Esophagus muscularis mucosa (tissue), 4 donors: ENCODE measurements at places on chromosomes 11 and 22. TPM values are rescaled to one million over a fixed set of nuclear protein-coding genes. Genes with fewer than 3 reads are reported as not detected.
A peak's percentile ranks its signal among the peaks of the same experiment; 100 is the strongest.

DNA sequence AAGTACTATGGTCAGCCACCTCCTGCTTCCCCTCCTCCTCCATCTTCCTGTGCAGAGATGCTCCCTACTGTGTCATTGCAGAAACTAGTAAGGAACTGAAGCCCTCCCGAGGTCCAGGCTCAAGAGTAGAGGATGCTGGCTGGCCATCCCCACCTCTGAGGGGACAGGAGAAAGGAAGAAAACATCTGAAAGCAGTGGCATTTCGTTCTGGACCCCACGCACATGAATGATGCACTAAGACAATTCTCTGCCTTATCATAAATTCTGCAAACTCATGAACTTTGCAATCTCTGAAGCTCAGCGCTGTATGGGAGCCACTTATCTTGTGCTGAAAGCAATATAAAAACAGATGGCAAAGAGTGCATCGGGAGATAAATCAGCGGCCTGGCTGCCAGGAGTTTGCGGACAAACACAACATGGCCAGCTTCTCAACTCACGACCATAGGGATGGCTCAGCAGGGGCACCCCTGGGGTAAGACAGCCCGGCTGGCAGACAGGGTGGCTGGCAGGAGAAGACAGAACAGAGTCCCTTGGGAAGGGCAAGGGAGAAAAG is 306.4 kb downstream of the NXPE2 start:
- H3K4me1 ChIP-seq: no peaks in the 10 kb centered on the region
- no peaks in the 10 kb centered on the region for H3K27me3 ChIP-seq
- peak; percentile 91 for DNase-seq
- H3K36me3 ChIP-seq: no peaks in the 10 kb centered on the region
- H3K27ac ChIP-seq: no peak overlapping the region

DNA sequence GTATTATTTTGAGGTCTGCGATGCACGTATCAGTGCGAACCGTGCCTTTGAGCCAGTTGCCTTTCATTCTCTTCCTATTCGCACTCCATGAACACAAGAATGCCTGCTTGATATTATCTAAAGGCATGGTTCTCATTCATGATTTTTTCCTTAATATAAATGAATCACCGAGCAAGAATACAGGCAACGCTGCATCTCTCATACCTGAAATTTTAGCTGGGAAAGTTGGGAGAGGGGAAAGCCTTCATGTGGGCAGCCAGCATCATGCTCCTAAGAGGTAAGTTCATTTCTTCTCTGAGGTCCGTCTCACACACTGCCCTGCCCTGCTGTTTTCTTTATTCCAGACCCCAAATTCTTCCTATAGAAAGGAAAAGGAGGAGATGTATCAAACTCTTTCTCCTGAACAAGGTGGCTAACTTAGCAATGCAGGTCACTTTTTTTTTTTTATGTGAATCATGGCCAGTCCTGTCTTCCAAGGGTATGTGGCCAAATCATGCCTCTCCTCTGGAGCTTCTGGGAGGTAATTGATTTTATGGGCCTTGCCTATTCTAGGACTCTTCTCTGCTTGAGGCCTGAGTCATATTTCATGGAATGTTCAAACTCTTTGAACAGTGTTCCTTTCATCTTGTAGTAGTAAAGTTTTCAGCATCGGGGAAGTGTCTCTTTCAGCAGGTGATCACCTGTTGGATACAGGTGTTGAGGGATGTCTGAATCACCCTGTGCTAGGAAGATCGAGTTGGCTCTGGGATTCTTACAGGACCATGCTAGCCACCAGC is 3.2 kb downstream of the GLB1L2 start:
- no peak overlapping the region for H3K4me3 ChIP-seq
- H3K27ac ChIP-seq: no peak overlapping the region
- H3K36me3 ChIP-seq: no peaks in the 10 kb centered on the region
- DNase-seq: no peak

- H3K4me3 ChIP-seq: no peak overlapping the region
- no peaks in the 10 kb centered on the region for H3K36me3 ChIP-seq
- no peak overlapping the region for H3K27ac ChIP-seq
Measured at GRCh38 chr11:26065944-26066343, 266.0 kb upstream of the ANO3 start.

DNA sequence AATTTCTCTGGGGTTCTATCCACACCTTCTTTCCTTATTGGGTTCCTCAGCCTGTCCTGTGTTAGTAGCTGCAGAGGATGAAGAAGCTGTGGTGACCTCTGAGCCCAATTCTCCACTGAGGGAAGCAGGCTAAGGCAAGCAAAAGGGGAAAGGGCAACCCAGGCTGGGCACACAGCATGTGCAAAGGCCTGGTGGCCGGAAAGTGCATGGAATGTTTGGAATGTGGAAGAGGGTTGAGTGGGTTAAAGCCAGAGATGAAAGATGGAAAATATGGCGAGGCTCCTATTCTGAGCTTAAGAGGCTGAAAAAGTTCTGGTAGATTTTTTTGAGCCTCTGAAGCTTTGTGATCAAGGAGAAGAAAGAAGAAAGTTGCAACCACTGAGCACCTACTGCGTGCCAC is 247.1 kb downstream of the MIAT start:
- H3K4me3 ChIP-seq: no peak overlapping the region
- no peak overlapping the region for H3K27ac ChIP-seq
- no peaks in the 10 kb centered on the region for H3K36me3 ChIP-seq
- H3K4me1 ChIP-seq: peaks cover 14% of the 10 kb centered on the region

GRCh38 chr22:17337639-17338038 is 31.6 kb upstream of the CECR2 start:
- no peaks in the 10 kb centered on the region for H3K36me3 ChIP-seq
- DNase-seq: no peak
- no peak overlapping the region for H3K4me3 ChIP-seq
- no peaks in the 10 kb centered on the region for H3K4me1 ChIP-seq
- H3K27me3 ChIP-seq: no peaks in the 10 kb centered on the region

- peaks cover 32% of the 10 kb centered on the region for H3K36me3 ChIP-seq
- DNase-seq: peak; percentile 92
- no peaks in the 10 kb centered on the region for H3K27me3 ChIP-seq
- H3K4me1 ChIP-seq: peaks cover 8% of the 10 kb centered on the region
Measured at GRCh38 chr11:47766509-47767227, 473 bp downstream of the FNBP4 start.

- H3K27ac ChIP-seq: no peak overlapping the region
- no peak overlapping the region for H3K4me3 ChIP-seq
- no peaks in the 10 kb centered on the region for H3K4me1 ChIP-seq
- no peaks in the 10 kb centered on the region for H3K27me3 ChIP-seq
- no peaks in the 10 kb centered on the region for H3K36me3 ChIP-seq
Measured at GRCh38 chr11:46987183-46987582, 50.6 kb downstream of the CSTPP1 start.

Gene CSF2RB
- 7.5 TPM for total RNA-seq
